ENCODE measurements at places on chromosomes 2 and 18. TPM values are rescaled to one million over a fixed set of nuclear protein-coding genes. Genes with fewer than 3 reads are reported as not detected.

- H3K27ac ChIP-seq: no peak overlapping the region
- H3K4me1 ChIP-seq: no peaks in the 10 kb centered on the region
- H3K27me3 ChIP-seq: no peaks in the 10 kb centered on the region
- no peak for DNase-seq
These were observed 20.9 kb upstream of the SMAD4 start for GRCh38 chr18:51009072-51009471.

IL18R1 gene
- 32.9 TPM for polyA plus RNA-seq

SRD5A2 gene
- not detected for polyA plus RNA-seq

DNA sequence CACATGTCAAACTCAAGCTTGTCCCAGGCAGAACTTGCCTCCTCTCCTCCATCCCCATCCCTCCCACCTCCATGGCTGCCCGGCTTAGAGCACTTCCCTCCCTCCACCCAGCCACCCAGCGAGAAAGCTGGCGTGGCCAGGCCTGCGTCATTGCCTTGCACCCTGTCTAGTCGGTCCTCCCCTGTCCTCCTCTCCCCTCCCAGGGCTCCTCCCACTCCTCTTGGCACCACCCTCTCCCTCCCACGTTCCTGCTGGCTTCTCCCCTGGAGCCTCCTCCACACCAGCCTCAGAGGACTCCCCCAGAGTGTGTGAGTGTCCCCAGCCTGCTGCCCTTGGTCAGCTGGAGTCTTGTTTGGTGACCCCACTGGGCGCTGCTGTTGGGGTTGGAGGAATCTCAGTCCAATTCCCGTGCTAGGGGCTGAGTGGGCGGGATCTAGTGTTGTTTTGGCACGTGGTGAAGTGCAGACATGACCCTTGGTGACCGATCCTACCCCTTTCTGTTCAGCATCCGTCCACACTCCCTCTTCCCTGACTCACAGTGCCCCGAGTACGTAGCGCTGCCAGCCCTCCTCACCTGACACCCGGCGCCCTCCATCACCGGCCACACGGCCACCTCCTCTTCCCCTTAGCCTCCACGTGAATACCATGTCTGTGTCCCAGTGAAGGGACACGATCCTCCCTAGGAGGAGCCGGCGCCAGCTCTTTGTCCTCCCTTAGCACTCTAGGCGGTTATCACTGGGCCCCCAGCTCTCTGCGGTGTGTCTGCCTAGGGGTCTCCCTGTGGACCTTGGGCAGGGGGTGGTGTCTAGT lies 41.4 kb downstream of the ATP6V1C2 start:
- no peak for DNase-seq
- peaks cover 2% of the 10 kb centered on the region for H3K27me3 ChIP-seq
- H3K36me3 ChIP-seq: no peaks in the 10 kb centered on the region
- H3K27ac ChIP-seq: no peak overlapping the region

- DNase-seq: no peak
- H3K4me3 ChIP-seq: no peak overlapping the region
- no peak overlapping the region for H3K27ac ChIP-seq
- no peaks in the 10 kb centered on the region for H3K36me3 ChIP-seq
These were observed 146.1 kb upstream of the SATB2 start for GRCh38 chr2:199603721-199604291.

- H3K36me3 ChIP-seq: no peaks in the 10 kb centered on the region
- no peaks in the 10 kb centered on the region for H3K4me1 ChIP-seq
- no peak overlapping the region for H3K4me3 ChIP-seq
- H3K27ac ChIP-seq: no peak overlapping the region
These were observed 329.2 kb downstream of the TNS1 start for GRCh38 chr2:217673627-217674026.
